ENCODE measurements at places on chromosomes 7 and 10.

- DNase-seq, result no peak
These were observed 23.9 kb upstream of the PNLIPRP3 start for GRCh38 chr10:116403740-116404250.

- DNase-seq, result no peak
These were observed 73.1 kb downstream of the LANCL2 start for GRCh38 chr7:55438085-55438756.

- no peak for DNase-seq
These were observed 24.4 kb upstream of the VSIR start for GRCh38 chr10:71797533-71798307.

- no peak for DNase-seq
These were observed 18.3 kb downstream of the VWDE start for GRCh38 chr7:12385364-12385786.

- no peak for DNase-seq
These were observed 87.9 kb downstream of the KMT2E start for GRCh38 chr7:105101864-105102263.

GRCh38 chr10:101131962-101132635 is 999 bp downstream of the TLX1 start:
- no peak for DNase-seq

DNA sequence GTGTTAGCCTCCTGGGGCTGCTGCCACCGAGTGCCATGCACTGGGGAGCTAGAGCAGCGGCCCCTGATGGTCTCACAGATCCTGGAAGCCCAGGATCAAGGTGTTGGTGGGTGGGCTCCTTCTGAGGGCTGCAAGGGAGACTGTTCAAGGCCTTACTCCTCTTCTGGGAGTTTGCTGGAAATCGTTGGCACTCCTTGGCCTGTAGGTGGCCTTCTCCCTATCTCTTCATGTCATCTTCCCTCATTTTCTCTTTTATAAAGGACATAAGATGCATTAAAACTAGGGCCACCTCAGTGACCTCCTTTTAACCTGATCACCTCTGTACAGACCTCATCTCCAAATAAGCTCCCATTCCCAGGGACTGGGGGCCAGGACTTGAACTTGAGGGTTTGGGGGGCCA is 27.0 kb upstream of the ZNF862 start:
- DNase-seq, result no peak

DNA sequence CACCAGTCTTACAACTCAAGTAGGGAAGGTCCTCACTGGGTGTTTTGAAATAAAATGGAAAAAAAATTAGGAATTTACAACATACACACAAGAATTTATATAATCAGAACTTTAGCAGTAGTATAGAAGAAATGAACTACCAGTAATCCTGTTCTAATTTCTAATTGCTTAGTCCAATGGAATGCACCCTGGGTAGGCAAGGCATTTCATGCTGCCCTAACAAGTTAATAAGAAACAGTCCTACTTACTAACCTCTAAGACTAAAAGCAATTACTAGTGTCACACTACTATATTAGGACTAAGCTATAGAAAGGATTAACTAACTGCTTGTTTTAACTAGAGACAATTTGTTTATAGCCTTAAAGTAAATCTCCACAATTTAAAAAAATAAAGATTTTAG is 158.1 kb downstream of the BTAF1 start:
- DNase-seq, result no peak

GRCh38 chr7:100944138-100944537 is 5.2 kb upstream of the MUC3A start:
- DNase-seq, result no peak

DNA sequence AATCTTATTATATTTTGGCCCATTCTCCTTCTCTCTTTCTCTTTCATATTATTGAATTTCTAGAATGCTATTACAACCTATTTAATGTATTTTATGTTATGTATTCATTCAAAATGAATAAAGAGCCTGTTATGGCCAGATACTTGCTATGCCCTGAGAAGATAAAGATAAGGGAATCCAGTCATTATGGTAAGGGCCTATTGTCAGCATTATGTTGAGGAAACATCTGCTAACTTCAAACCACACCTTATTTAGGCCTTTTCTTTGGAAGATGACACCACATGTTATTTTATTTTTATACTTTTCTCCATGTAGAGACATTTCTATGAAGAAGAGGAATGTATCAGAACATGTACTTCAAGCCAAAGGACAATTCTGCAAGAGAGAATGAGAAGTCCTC is 60.5 kb upstream of the MPP7 start:
- no peak for DNase-seq
